ENCODE measurements at places on chromosomes 4 and X.

GRCh38 chr4:39181520-39181904 lies 817 bp upstream of the WDR19 start:
- no peak for DNase-seq

- no peak for DNase-seq
These were observed 216.3 kb upstream of the LEF1 start for GRCh38 chr4:108385076-108385475.

GRCh38 chr4:54661169-54661568 lies 3.4 kb downstream of the KIT start:
- DNase-seq: no peak

DNA sequence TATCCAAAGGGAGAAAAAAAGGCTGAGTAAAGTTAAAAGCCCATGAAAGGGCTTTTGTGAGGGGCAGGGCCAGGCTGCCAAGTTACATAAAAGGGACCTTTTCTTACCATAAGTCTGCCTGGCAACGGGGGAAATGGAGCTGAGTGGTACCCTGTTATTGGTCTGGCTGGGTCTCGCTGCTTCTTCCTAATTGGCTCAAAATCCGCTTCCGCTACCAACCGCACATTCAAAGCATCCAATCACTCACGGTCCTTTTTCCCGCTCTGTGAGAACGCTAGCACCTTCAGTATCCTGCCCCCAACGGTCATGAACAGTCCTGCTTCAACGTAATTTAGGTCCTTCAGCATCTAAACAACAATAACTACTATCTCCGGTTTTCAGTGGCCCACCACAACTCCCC lies 611 bp downstream of the TEX11 start:
- DNase-seq: no peak

Measured in activated naive CD8-positive, alpha-beta T cell treated with anti-CD3 and anti-CD28 coated beads, Interleukin-2, amount 10 ng/mL, durations not matched to agents 7 days and 5 days (primary cell).